ENCODE measurements at places on chromosomes 3 and 15.

DNA sequence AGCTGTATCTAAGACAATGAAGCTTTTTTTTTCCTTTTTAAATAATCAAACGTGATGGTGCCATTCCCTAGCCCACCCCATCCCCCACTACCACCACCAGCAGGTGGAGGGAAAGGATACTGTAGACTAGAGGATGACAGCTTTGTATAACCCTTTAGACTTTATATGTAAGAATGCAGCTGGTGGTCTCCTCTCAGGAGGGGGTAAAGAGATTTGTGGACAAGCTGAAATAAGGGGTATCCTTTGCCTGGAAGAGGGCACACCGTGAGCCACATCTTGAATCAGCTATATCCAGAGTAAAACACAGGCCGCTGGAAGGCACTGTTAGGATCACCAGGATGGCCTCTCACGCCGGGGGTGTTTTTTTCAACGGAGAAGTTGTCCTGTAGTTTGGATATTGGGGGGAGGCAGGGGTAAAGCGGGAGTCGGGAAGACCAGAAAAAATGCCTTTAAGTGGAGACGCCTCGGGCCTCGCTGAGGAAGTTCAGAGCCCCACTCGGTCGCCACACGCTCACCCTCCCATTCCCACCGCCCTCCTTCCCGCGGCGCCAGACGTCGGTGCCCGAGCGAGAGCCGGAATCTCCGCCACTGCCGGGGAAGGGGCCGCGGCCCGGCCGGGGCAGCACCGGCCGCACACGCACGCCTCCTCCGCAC, 986 bp downstream of the KPNA4 start:
- DNase-seq = no peak

- no peak for DNase-seq
These were observed 313.9 kb upstream of the SATB1 start for GRCh38 chr3:18739099-18739433.

GRCh38 chr3:79986338-79986737, 218.5 kb upstream of the ROBO1 start:
- DNase-seq = no peak

- DNase-seq = no peak
These were observed 410.8 kb downstream of the GAP43 start for GRCh38 chr3:116034086-116034485.

DNA sequence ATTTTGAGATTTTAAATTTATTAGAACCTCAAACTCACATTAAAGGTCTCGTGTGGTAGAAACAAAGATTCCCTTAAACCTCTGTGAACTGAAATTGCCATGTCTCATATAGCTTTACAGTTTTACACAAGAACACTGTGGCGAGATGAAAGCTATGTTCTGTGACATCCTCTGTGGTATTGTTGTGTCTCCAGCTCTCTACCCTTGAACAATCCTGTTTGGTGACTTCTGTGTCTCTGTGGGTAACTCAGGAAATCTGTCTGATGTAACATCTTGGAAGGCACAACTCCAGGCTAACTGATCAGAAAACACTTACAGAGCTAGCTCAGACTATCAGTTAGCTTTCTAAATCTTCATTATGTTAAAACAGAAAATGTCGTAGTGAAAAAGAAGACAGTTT, 318.8 kb upstream of the GBE1 start:
- no peak for DNase-seq

DNA sequence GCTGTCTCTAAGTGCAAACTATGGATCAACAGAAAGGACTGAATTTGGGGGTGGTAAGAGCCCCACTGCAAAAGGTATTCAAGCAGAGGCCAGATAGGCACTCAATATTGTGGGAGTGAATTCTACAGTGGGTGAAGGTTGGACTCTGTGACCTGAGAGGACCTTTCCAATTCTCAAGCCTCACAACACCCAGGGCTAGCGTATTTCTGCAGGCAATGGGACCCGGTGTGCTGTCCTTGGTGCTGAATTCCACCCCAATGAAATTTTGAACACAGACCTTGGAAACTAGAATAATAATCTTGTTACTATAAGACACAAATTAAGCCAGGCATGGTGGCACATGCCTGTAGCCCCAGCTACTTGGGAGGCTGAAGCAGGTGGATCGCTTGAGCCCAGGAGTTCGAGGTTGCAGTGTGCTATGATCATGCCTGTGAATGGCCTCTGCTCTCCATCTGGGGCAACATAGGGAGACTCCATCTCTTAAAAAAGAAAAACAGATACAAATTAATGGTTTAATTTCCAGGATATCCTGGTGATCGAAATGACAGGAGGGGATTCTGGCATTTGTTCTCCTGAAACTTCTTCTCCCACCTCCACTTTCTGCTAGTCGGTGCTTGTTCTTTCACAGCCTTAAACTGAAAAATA, 135.4 kb downstream of the RAB11A start:
- peak; percentile 69 for DNase-seq

DNA sequence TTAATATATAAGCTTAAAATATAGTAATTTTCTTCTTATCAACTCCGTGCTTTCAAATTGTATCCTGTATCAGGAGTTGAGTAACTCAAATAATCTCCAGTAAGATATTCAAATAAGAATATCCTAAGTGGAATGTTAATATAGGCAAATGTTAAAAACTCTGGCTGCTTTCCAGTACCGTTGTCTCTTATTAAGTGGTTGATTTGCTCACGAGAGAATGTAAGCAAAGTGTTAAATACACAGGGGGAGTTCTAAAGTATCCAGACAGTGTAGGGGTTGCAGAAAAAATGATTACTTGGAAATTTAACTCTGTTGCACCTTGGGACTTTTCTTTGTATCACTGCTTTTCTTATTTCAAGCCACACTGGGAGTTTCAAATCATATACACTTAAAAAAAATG, 478.9 kb upstream of the TBL1XR1 start:
- DNase-seq = no peak

- no peak for DNase-seq
These were observed 35.8 kb upstream of the ATOSA start for GRCh38 chr15:52714968-52715367.

GRCh38 chr3:13273604-13274105, 146.5 kb downstream of the NUP210 start:
- no peak for DNase-seq

DNA sequence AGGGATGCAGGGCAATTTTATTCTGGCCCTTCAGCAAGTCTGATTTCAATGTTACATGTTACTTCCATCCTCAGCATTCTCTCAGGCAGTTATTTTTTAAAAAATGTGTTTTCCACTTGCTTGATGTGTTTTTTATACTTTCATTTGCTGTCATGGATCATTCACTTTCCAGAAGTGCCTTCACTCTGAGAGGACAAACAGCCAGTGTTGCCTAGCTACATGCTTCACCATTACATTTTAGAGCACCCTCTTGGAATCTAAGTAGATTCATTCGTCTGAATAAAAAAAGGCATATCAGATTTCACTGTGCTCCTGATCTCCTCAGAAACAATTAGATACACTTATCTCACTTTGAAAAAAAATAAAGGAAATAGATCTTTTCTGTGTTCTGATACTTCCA, 93.6 kb upstream of the POU1F1 start:
- no peak for DNase-seq

GRCh38 chr3:27669591-27669990, 52.5 kb downstream of the EOMES start:
- DNase-seq = no peak

DNA sequence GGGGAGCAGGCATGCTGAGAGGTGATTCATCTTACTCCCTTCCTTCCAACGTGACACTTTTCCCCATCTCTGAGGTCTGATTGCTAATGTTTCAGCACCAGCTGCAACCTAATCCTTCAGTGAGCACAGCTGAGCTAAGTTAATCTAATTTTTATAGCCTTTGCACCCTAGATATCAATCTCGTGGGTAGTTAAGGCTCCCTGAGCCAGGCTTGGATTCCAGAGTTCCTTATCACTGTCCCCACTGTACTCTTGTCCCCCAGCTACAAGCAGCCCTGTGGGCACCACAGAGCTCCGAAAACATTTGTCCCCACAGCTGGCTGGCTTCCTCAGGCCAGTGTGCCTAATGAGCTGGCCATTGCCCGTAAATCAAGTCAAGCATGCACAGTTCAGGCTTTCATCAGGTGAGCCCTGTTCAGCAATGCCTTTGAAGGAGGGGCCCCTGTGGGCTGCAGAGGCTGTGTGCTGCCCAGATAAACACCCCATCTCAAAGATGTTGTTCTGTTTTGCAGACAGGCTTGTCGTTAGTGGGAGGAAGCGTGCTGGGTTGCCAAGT, 376.9 kb upstream of the RASGRP1 start:
- peak; percentile 30 for DNase-seq

DNA sequence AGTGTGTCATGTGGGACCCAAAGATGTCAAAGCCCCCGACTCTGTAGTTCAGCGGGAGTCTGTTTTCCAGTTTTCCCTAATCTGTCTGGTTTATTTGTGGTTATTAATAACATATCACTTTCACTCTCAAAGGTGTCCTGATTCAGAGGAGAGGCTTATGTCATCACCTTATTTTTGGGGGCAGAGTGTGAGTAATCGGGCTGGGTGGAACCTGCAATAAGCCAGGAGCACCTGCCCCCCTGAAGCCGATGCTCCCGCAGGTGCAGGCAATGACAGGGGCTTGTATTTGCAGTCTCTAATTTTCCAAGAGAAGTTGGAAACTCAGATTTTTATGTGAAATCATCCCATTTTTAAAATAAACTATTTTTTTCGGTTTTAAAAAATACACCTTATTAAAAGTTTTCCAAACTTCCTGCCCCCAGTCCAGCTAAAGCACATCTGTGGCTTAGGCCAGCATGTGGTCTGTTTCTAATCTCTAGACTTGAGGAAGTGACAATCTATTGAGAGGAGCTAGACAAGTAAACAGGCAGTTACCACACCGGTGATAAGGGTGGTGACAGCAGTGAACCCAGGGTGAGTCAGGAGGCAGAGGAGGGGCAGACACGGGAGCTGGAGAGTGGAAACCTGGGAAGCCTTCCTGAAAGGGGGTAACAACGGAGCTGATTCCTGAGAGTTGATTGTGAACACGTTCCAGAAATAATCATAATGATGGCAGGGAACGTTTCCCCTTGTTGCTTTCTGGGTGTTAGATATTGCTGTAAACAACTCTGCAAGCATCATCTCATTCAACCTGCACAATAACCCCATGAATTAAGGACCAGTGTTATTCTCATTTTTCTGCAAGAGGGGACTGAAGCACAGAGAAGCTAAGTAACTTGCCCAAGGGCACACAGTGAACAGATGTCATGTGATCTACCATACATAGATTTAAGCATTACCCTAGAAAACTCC, 37.2 kb downstream of the BHLHE40 start:
- DNase-seq = peak; percentile 48

DNA sequence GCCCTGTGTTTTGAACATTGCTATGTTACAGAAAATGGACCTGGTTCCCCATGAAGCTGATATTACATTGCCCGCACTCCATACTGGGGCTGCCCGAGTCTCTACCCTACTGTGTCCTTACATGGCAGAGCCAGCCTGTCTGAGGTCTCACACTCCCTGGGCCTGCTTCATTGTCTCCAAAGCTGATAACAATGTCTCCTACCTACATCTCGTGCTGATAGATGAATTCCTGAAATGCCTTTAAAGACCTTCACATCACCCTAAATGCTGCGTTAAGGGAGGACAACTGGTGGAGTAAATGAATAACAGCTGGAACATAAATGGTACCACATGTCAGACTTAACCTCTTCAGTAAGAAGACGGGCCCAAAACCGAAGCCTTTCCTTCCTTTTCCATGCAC, 62.9 kb upstream of the PTX3 start:
- DNase-seq = no peak

DNA sequence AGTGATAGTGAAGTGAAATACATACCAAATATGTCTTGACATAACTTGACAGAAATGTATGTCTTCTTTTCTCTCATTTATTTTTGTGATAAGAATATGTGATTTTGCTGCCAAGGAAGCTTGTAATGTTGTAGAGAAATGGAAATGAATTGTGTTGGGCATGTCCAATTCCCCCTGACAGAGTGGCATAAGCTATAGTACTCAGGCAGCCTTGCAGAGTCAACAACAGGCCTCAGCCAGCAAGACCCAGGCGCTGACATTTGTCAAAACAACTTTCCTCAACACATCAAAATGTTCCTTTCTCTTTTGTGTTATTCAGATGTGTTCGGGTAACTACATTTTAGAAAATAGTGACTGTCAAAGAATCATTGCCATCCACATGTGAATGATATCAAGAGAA, 538.1 kb upstream of the ATP11B start:
- DNase-seq = no peak

DNA sequence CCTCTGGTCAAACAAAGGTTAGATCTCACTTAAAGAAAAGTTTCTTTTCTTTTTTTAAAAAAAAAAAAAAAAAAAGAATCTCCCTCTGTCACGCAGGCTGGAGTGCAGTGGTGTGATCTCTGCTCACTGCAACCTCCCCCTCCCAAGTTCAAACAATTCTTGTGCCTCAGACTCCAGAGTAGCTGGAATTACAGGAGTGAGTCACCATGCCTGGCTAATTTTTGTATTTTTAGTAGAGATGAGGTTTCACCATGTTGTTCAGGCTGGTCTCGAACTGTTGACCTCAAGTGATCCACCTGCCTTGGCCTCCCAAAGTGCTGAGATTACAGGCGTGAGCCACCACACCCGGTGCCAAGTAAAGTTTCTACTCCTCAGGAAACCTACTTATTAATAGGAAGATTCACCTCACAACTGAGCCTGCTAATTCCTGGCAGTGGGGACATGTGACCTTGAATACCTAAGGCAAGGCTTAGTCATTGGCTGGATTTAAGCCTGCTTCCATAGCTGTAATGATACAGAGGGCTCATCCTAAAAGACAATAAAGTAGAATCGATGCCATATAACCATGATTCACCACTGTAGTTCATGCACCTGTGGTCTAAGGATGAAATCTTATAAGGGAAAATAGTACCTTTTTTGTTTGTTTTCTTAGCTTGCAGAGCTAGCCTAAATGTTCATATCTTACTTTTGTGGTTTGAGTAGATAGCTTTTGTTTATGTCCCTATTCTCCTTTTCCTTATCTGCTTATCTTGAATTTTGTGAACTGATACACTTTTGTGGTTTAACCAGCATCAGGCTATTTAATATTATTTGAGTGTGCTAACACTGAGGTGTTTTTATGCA, 24.8 kb upstream of the RBMS3 start:
- no peak for DNase-seq

DNA sequence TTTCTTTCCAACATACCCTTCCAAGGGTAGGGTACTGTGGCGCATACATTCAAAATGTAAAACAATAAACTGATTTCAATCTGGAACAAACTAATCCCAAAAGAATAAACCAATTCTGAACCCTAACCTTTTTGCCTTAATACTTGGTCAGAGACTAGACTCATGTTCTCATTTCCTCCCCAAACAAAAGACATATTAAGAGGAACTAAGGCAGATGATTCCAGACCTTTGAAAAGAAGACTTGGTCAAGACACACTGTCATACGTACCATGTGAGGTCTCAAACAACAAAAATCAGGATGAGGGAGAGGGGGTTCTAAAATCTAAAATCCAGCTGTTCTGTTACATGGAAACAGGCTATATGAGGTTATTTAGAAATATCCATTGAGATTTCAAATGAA, 102.1 kb downstream of the RFTN1 start:
- no peak for DNase-seq
